Daoy (cell line): ENCODE measurements at places on chromosomes 16 and 17. TPM values are rescaled to one million over a fixed set of nuclear protein-coding genes. Genes with fewer than 3 reads are reported as not detected.

The TSPAN10 gene
- 2.3 and 4.5 TPM in 2 replicates for total RNA-seq

The SP6 gene
- total RNA-seq, result 0.06 and 0.23 TPM in 2 replicates

The NAA60 gene
- 0.83 and 2.2 TPM in 2 replicates for total RNA-seq

The AGRP gene
- total RNA-seq, result not detected in 2 replicates

The TGFB1I1 gene
- 20.7 and 22.9 TPM in 2 replicates for total RNA-seq

The ACAP1 gene
- total RNA-seq, result 2.7 TPM in 1 of 2 replicates, not detected in the other

The OR3A3 gene
- total RNA-seq, result 0.23 TPM in 1 of 2 replicates, not detected in the other

The ERN2 gene
- 0.11 TPM in 1 of 2 replicates, not detected in the other for total RNA-seq

The GOSR2 gene
- total RNA-seq, result 53.2 and 67.7 TPM in 2 replicates

The CRYM gene
- not detected in 2 replicates for total RNA-seq

The TM4SF5 gene
- total RNA-seq, result not detected in 2 replicates

The USP31 gene
- total RNA-seq, result 2.4 and 3.2 TPM in 2 replicates

The PPP1R27 gene
- not detected in 2 replicates for total RNA-seq

The ADGRG3 gene
- not detected in 2 replicates for total RNA-seq

The KRTAP3-1 gene
- not detected in 2 replicates for total RNA-seq

The GRIN2A gene
- total RNA-seq, result 2.7 and 4.8 TPM in 2 replicates

The NLRC3 gene
- 0.06 and 0.21 TPM in 2 replicates for total RNA-seq

The ATAD5 gene
- total RNA-seq, result 9.7 and 11.0 TPM in 2 replicates

The USH1G gene
- not detected in 2 replicates for total RNA-seq

The SLC6A2 gene
- not detected in 2 replicates for total RNA-seq

The CLEC10A gene
- total RNA-seq, result not detected in 2 replicates

The OR4D1 gene
- total RNA-seq, result 0.06 TPM in 1 of 2 replicates, not detected in the other

The CBX2 gene
- total RNA-seq, result 15.2 and 18.3 TPM in 2 replicates

The CFAP97D1 gene
- not detected in 2 replicates for total RNA-seq

The CMTM2 gene
- total RNA-seq, result not detected in 2 replicates

The GLIS2 gene
- total RNA-seq, result 0.36 and 0.46 TPM in 2 replicates

The FN3KRP gene
- 28.1 and 30.2 TPM in 2 replicates for total RNA-seq

The MSLN gene
- total RNA-seq, result not detected in 2 replicates

The KRTAP4-9 gene
- total RNA-seq, result not detected in 2 replicates

The DYNLL2 gene
- total RNA-seq, result 5.5 and 8.8 TPM in 2 replicates

The MAFG gene
- total RNA-seq, result 17.2 and 20.9 TPM in 2 replicates

The PRSS27 gene
- 0.06 TPM in 1 of 2 replicates, not detected in the other for total RNA-seq

The TMEM219 gene
- total RNA-seq, result 39.8 and 41.9 TPM in 2 replicates

The PALB2 gene
- 12.9 and 13.5 TPM in 2 replicates for total RNA-seq

The PFN1 gene
- total RNA-seq, result 1,218 and 1,358 TPM in 2 replicates

The SCIMP gene
- total RNA-seq, result not detected in 2 replicates
